Heart left ventricle (tissue), 16 donors: ENCODE measurements at places on chromosomes 11 and 22.

DNA sequence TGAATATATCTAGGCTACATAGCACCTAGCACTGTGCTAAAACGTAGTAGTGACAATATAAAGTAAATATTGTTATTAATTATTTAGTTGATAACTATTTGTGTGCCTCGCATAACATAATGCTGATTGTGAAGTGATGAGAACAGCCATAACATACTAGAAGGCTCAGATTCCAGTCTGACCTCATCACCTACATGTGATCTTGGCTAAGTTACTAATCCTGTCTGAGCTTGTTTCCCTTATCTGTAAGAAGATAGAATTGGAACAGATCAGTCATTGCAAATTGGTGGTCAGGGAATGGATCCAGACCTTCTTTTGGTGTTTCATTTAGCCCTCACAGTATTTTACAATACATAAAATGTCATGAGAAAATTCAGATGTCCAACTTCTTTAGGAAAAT is 103.4 kb upstream of the SEZ6L start:
- DNase-seq = no peak

- peak; percentile 43 for DNase-seq
Observed at GRCh38 chr22:25564979-25565677, 653 bp downstream of the GRK3 start.

DNA sequence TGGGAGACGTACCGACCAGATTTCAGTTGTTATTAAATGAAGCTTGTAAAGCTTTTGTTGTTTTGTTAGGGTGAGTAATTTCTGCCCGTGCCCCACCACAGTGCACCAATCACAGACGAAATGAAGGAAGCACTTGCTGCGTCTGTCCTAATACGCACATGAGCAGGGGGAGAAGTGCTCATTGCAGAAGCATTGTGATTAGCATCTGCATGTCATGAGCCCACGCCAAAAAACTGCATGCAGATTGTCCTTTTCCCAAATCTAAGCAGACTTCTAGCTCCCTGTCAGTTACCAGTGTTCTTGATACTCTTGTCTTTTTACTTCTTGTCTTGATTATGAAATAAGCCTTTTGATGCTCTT is 15.5 kb downstream of the RBX1 start:
- no peak for DNase-seq

GRCh38 chr11:92104349-92104748 is 120.3 kb upstream of the FAT3 start:
- no peak for DNase-seq

DNA sequence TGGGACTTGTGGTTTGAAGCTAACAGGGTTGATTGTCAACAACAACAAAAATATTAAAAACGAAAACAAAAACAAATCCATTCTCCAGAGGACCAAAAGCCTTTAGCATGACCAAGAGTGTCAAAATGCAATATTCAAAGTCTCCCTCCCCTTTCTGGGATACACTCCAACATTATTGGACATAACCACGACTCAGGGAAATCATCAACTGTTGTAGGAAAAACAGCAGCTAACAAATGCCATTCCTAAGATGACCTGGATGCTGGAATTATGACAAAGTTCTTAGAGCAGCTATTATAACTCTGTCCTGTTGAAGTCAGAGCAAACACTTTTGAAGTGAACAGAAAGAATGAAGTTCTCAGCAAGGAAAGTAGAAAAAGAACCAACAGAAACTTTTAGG is 143.0 kb downstream of the TMEM135 start:
- DNase-seq = no peak

- DNase-seq = no peak
Observed at GRCh38 chr11:122711831-122712381, 56.4 kb downstream of the UBASH3B start.

GRCh38 chr11:1953489-1954266 is 6.5 kb downstream of the MRPL23 start:
- DNase-seq = peak; percentile 23

- DNase-seq = no peak
Observed at GRCh38 chr11:27468209-27468994, 4.2 kb downstream of the LGR4 start.

GRCh38 chr11:86990031-86990430 is 34.8 kb upstream of the FZD4 start:
- DNase-seq = no peak

DNA sequence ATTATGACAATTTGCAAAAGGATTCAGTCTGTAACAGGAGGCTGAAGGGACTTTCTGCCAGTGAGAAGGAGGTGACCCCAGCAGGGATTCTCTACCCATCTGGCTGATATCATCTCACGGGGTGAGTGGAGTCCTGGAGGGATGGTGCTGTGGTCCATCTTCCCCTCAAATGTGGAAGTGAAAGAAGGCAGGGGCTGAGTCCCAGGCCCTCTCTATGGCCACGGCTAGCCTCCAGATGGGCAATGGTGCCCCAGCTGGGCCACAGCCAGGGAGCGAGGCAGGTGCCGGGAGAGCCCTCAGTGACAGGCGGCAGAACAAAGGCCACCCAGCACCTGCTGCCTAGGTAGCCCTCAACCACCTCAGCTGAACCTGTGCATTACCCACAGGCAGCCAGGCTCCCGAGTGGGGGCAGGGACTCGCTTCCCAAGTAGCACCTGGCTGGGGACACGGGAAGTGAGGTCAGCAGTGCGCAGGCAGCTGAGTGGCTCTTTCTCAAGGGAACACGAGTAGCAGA is 6.7 kb downstream of the NECTIN1 start:
- no peak for DNase-seq

- no peak for DNase-seq
Observed at GRCh38 chr11:77823775-77824174, 2.8 kb downstream of the AAMDC start.

GRCh38 chr11:125314276-125315078 is 149.9 kb downstream of the PKNOX2 start:
- DNase-seq = no peak

DNA sequence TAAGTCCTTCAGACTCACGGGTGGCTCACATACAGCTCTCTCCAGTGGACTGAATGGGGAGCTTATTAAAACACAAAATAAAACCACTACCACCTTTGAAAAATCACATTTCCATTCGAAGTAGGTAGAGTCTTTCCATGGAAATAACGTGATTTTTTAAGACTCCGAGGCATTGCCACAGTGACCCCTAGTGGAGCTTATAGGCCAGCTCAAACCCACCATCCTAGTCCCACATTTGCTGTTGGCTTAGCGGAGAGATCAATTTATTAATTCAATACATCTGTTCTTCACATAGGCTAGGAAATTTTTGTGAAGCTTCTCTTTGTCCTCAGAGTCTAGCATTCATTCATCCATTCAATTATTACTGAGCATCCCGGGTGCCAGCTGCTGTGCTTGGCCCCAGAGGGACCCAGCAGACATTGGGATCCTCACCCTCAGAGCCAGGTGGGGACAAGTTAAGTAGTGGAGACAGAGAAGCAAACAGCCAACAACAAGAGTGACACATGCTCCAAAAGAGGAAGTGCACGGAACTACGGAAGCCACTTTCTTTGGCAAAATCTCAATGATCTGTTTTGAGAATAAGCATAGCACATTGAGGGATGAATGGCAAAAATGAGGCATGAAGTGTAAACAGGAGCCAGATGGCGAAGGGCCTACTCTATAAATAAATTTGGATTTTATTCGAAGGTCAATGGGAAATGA is 10.2 kb upstream of the P4HA3 start:
- no peak for DNase-seq

- no peak for DNase-seq
Observed at GRCh38 chr11:45692808-45693453, 27.5 kb upstream of the CHST1 start.

- DNase-seq = peak; percentile 94
Observed at GRCh38 chr22:27686534-27686933, 115.0 kb downstream of the MN1 start.

- no peak for DNase-seq
Observed at GRCh38 chr11:27381238-27381666, 18.2 kb upstream of the CCDC34 start.

DNA sequence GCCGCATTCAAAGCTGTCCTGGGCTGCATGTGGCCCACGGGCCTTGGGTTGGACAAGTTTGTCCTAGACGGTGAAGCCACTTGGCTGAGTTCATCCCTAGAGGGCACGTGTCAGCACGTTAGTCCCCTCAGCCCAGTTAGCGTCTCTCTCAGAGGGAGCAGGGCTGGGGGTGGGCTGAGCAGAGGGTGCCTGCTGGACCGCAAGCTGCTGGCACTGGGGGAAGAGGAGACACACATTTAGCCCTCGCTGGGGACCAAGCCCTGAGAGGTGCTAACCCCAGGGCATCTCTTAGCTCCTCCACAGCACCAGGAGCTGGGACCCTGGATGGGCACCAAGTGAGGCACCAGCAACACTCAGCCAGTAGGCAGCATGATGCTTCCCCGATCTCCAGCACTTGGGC is 107.0 kb downstream of the SHANK2 start:
- no peak for DNase-seq

- no peak for DNase-seq
Observed at GRCh38 chr11:28759311-28759710, 651.1 kb downstream of the METTL15 start.

DNA sequence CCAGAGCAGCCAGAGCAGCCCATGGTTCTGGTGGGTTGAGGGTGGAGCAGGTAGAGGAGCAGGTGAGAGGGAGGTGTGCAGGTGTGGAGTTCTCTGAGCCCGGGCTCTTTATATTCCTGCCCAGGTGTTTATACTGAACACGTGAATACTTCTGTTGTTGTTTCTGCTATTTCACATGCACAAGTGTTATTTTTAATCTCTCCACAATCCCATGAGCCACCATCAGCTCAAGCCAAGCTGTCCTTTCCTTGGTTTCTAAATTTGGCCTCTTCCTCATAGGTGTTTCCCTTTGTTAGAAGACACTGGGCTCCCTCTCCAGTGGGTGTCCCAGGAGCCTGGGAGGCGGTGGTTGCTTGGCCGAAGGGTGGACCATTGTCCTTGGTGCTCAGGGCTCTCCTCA is at the start of gene KRTAP5-3:
Gene KRTAP5-3 (minus strand): TSS at position 101 of the 400 bp plus-strand sequence. CDS start 78 bp downstream, at position 23.
- no peak for DNase-seq

GRCh38 chr22:36818010-36818642 is 1.3 kb upstream of the PVALB start:
- DNase-seq = no peak

- DNase-seq = no peak
Observed at GRCh38 chr22:43127166-43127908, 15.9 kb downstream of the MCAT start.

DNA sequence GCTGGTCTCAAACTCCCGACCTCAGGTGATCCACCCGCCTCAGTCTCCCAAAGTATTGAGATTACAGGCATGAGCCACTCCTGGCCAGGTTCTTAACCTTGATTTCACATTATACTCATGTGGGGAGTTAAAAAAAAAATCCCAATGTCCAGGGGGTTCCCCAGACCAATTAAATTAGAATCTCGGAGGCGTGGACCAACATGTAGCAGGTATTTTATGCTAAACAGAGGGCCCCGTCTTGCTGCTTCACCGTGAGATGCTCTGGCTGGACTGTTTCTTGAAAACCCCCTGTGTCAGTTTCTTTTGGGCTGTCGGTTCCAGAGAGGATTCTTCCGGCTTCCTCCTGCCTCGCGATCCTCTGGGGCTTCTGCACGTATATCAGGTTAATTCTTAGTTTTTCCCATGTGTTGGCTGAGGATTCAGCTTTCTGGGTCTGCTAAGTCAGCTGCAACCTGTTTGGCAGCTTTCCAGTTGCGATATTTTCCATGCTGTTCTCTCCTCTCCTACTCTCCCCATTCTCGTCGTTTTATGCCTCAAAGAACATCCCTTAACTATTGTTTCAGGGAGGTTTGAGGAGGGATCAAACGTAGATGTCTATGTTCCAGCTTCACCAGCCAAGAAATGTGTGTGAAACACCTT is 50.6 kb upstream of the ACCSL start:
- DNase-seq = no peak

DNA sequence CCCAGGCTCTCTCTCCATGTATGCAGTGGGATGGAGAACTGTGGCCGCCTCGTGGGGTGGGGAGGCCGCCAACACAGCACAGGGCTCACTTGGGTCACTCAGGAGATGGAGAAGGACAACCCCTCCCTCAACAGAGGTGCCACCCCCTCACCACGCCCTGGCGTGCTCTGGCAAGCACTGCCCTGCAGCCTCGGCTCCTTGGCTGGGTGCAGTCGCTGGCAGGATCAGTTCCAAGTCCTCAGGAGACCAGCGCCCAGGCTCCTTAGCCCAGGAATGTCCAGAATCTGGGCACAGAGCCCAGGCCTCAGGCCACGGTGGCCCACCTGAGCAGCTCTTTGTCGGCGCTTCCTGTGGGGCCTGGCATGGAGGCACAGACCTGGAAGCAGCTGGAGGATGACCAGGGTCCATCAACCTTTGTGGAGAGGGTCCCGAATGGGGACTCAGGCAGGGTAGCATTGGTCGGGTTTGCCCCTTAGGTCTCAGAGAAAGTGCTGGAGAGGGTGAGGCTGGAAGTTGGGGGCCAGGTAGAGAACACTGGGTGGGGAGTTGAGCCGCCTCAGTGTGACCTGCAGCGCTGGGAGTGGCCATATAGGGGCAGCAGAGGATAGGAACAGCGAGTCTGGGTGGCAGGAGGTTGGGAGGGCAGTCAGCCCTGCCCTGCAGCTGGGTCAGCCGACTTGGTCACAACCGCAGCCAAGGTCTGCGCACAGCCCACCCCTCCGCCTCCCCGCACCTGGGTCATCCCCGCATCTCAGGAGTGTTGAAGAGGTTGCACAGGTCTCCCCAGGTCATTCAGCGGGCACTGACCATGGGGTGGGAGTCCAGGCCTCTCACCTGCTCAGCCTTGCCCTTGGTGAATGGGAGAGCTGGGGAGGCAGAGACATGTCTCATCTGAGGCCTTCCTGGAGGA is 8.2 kb downstream of the SUSD2 start:
- DNase-seq = peak; percentile 79

- DNase-seq = no peak
Observed at GRCh38 chr11:62688491-62688890, 839 bp downstream of the LRRN4CL start.

- peak; percentile 76 for DNase-seq
Observed at GRCh38 chr22:34236527-34236926, 316.3 kb upstream of the LARGE1 start.

GRCh38 chr11:3824714-3825472 is 15.9 kb downstream of the RHOG start:
- peak; percentile 81 for DNase-seq

DNA sequence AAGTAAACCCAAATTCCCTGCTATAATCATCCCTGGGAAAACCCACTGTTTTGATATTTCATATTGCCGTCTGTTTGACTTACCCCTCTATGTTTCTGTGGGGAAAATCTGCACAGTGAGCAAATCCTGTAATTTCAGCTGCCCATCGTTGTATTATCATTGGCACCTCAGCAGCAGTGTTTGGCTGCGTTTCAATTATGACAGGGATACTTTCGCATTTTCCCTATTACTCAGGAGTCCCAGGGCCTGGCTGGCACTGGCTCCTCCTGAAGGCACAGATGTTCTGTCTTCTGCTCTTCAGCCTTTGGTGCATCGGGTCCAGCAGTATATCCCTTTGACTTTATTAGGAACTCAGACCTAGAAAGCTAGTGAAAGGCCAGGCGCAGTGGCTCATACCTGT is 12.2 kb upstream of the MMP12 start:
- no peak for DNase-seq

DNA sequence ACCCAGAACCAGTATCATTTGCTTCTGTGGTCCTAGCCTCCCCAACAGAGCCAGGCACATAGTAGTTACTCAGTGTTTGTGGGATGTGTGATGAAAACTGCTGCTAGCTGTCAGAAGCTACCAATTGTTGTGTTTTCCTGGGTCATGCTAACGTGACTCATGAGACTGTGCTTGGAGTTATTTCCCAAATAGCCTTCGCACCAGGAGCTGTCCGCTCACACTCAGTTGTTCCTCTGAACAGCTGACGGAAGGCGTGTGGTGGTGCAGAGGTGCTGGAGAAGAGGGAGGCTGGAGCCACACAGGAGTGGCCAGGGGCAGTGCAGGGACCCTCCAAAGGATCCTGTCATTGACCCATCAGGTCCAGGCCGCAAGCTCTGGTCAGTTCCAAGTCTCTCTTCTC is 53.9 kb upstream of the TBCEL start:
- DNase-seq = no peak

GRCh38 chr11:11982975-11983374 is 25.5 kb downstream of the DKK3 start:
- no peak for DNase-seq
